Activated naive CD4-positive, alpha-beta T cell (primary cell): ENCODE measurements at places on chromosomes 2 and 18.

GRCh38 chr2:102424754-102425153 is 1.8 kb downstream of the IL18RAP start:
- DNase-seq: no peak

GRCh38 chr18:58017267-58017666 is 26.8 kb upstream of the NEDD4L start:
- no peak for DNase-seq

DNA sequence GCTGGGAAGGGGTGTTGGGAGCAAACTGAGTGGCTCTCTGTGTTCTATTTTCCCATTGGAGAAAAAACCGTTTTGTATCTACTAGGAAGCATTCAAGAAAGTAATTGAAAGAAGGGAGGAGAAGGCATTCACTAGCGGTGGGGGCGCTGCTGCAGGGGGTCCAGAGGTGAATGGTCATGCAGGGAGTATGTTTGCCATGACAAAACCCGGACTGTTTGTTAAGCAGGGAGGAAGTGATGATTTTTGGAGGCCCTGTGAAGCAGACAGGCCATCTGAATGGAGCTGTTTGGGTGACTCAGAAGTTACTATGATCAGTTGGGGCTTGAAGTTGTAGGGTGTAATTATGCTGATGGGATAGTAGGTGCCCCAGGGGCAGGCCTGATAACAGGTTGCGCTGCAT is 7.0 kb downstream of the TAF4B start:
- no peak for DNase-seq

- DNase-seq: no peak
These were observed 37.2 kb downstream of the MTERF4 start for GRCh38 chr2:241064802-241065354.

DNA sequence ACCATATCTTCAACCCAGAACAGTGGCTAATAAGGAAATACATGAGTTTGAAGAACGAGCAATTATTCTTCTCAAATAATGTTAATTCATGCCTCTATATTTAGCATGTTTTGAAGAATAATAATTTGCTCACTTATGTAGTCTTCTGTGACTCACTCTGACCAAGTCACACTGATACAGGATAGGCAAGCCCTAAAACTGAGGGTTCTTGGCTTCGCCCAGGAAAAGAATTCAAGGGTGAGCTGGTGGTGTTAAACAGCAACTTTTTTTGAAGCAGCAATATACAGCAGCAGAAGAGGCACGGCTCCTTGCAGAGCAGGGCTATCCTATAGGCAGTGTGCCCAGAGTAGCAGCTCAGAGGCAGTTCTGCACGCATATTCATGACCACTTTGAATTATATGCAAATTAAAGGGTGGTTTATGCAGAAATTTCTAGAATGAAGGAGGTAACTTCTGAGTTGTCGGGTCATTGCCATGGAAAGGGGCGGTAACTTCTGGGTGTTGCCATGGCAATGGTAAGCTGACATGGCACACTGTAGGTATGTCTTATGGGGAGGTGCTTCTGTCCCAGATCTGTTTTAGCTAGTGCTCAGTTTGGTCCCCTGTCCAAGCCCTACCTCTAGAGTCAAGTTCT is 200.6 kb downstream of the RND3 start:
- no peak for DNase-seq

DNA sequence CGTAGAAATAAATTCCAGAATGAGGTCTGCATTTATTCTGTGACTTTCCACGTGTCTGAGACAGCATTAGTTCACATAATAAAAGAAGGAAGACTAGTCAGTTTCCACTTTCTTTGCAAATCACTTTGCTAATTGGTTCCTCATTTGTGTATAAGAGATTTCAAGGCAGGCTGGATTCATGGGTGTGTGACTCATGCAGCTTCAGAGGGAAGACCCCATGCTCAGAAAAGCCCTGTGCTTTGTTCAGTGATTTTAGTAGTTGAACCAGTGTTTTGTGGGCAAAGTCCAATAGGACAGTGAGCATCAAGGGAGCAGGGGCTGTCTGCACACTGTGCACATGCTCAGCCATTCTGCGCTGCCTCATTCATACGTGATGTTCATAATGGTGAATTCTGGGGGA is 297.8 kb downstream of the DLGAP1 start:
- DNase-seq: no peak

GRCh38 chr2:73851274-73851673 is 22.5 kb downstream of the STAMBP start:
- no peak for DNase-seq

GRCh38 chr2:6665093-6666045 is 200.3 kb downstream of the CMPK2 start:
- DNase-seq: no peak

DNA sequence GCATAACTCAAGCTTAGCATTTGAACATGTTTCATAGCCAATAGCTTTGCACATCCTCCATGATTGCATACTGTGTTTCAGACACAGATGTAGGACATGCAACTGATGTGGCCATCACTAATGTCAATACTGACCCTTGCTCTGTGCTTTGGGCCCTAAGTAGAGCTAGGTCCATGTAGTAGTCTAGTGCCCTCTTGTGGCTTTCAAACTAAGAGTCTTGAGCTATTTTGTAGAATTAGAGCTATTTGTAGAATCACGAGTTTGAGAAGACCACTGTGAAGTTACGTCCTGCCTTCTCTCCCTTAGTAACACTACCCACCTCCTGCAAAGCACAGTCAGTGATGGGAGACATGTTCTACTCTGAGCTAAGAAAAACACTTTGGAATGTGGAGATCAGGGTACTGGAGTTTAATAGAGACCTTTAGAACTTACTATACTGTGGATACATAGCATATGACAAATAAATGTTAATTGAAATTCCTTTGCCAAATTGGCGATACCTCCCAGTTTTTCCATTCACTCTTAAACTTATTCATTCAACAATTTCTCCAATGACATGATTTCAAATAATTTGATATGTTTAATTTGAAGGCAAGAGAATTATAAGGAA is 306.5 kb upstream of the TNP1 start:
- no peak for DNase-seq
